ENCODE measurements at places on chromosomes 2 and 18.
A peak's percentile ranks its signal among the peaks of the same experiment; 100 is the strongest.

GRCh38 chr2:15251753-15252152 is 309.4 kb downstream of the NBAS start:
- DNase-seq = no peak

DNA sequence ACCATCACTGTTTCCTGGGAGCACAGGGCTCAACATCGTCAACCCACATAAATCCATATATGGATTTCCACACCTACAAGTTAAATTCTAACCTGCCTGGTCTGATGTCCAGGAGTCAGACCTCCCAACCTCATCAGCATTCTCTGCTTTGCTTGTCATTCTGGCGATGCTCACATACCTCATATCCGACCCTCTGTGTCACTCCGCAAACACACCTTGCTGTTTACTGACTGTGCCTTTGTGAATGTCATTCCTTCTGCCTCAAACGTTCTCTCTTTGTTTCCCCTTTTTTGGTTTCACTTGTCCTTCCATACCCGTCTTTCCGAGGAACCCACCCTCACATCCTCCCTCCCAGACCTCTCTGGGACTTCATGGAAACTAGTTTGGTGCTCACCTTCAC is 187.1 kb downstream of the ACTR3 start:
- no peak for DNase-seq

DNA sequence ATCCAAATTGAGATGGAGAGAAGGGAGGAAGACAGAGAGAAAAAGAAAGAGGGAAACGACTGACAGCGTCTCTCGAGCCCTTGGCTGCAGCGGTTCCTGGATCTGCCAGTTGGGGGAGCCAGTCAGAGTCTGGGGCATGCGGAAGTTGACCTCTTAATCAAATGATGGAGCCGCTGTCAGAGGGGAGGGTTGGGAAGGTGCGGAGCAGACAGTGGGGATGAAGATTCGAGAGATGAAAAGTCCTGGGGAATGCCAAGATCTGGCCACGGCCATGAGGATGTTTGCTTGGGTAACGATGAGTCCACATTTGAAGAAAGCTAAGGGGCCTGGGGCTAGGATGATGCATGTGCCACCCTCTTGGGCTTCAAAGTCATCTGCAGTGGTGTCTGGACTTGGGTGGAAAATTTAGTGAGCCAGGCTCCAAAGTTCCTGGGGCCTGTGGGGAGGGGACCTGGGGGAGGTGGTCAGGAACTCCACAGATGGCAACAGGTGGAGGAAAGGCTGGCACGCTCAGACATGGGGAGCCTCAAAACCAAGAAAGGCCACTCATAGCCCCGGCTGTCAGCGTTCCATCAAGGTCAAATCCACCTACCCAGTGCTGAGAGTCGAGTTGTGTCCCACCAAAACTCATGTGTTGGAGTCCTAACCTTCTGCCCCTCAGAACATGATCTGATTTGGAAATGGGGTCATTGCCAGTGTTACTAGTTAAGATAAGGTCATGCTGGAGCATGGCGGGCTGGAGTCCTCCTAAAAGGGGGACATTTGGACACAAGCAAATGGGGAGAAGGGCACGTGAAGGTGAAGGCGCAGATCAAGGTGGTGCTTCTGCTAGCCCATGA is 200.1 kb downstream of the NDUFA10 start:
- DNase-seq = no peak

DNA sequence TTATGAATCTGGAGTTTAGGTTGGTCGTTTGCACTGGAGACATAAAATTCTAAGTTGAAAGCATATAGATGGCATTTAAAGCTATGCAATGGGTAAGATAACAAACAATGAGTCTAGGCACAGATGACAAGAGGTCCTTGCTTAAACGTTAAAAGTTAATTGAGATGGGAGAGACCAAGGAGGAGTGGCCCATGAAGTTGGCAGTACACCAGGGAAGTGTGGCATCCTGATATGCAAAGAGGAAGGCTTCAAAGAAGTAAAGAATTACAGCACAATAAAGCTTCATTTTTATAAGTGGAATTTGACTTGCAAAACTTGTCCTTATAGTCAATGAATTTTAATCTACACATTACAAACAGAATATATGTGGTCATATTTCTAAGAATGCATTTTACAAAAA is 23.2 kb downstream of the UPP2 start:
- no peak for DNase-seq

DNA sequence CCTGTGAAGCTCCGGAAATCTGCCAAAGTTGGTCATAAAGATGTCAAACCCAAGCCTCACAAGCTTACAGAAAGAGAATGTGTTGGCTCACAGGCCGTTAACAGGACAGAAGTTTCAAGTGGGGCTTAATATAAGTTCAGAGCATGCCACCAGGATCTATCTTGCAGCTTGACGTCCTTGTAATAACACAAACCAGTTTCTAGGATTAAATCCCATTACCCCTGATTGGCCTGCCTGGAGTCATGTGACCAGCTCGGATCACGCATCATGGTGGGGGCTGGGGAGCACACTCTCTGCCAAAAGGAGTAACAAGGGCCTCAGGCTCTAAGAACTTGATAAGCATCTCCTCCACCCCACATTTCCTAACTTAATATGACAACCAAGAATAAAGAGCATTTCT is 38.9 kb upstream of the SCG2 start:
- DNase-seq = no peak

DNA sequence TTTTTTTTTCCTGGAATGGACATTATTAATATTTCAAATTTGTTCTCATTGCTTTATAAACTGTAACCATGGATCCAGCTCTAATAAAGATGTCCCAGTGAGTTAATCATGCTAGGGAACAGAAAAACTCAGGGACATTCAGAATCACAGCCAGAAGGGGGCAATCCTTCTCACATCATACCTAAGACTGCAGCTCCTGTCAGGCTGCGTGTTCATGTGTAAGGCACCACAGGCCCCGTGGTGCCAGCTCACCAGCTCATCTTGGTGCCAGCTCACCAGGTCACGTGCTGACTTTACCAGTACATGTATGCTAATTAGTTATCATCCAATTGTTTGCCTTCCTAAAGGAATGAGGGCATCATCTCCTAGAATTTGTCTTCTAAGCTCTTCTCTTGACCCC is 84.7 kb upstream of the NEDD4L start:
- DNase-seq = peak; percentile 32

DNA sequence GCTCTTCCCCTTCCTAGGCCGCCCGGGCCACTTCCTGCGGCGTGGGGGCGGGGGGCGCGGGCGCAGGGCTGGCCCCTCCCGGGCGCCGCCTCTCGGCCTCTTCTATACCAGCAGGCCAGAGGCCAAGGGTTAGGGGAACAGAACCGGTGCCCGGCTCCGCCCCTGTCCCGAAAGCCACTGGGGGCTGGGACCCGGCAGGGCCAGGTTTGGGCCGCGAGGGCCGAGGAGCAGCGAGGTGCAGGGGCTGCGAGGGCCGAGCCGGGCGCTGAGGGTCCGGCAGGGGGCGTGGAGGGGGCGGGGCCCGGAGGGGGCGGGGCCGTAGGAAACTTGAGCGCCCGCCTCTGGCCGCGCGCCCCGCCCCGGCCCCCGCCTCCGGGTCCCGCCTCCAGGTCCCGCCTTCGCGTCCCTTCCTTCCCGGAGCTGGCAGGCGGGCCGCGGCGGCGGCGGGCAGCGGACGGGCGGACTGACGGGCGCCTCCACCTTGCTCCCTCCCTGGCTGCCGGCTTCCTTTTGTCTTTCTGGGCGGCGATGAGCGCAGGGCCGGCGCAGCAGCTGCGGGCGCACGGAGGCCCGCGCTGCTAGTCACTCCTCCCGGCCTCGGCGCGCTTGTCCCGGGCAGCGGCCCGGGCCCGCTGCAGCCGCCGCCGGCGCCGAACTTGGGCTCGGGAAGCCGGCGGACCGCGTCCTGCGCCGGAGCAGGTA is at the start of gene HPCAL1:
HPCAL1 (plus strand) TSS at position 426 of the 702 bp plus-strand sequence. CDS start 116,854 bp downstream, outside the sequence.
- DNase-seq = peak; percentile 91

GRCh38 chr2:219830353-219830738 is 202.9 kb downstream of the SLC4A3 start:
- DNase-seq = no peak

DNA sequence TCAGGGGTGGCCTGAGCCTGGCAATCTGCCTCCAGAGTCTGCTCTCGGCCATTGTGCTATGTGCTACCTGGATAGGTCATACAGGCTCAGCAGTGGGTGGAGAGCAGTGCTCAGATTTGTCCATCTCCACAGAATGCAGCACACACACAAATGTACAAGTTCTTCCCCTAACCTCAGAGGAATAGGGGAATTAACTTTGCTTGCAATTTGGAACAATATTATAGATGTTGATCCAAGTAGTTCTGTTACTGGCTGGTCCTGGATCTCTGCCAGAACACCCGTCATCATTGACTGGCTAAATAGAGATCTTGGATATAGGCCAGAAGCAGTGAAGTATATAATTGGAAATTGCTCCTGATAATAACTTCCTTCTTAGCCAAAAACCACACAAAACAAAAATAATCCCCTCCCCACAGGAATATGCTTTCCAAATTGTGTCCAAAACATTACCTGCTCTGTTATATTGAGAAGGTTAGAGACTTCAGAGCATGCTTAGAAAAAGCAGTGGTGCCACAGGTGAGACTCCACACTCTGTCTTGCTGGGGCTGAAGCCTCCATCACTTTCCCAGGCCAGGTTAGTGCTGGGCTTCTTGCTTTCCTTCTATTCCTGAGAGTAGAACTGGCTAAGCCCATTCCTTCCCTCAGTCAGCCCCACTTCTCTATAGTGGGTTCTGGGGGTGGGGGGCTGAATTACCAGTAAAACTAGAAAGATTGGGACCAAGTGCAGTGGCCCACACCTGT is 38.8 kb downstream of the NCAPH start:
- no peak for DNase-seq

DNA sequence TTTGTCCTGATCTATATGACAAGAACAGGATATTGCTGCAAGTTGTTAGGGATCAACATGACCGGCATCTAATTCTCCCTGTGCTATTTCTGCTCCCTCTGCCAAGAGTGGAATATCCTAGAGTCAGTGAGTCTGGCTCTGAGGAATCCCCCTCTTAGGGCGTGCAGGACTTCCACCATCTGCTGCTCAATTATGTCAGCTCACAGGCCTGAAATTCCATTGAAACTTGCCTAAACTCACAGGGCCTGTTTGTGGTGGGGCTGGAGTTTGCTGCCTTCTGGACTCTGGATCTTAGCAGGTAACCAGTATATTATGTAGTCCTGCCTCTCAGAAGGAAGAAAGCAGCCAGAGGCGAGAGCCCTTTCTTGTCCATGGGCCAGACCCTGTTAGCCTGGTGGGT is 323.0 kb downstream of the TSN start:
- DNase-seq = no peak

DNA sequence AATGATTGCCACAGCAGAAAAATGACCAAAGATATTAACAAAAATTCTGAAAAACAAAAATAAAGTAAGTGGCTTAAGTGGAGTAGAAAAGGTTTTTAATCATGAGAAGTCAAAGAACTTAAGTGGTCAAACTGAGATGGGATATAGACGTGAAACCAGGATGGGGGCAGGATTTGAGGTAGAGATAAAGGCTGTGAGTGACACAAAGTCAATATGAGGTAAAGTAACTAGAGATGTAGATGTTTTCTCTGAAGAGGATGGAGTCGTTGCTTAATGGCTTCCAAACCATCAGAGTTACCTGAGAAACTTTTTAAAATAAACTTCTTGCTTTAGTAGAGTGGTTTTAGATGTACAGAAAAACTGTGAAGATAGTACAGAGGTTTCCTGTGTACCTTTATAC is 21.2 kb downstream of the ANKRD12 start:
- DNase-seq = no peak

DNA sequence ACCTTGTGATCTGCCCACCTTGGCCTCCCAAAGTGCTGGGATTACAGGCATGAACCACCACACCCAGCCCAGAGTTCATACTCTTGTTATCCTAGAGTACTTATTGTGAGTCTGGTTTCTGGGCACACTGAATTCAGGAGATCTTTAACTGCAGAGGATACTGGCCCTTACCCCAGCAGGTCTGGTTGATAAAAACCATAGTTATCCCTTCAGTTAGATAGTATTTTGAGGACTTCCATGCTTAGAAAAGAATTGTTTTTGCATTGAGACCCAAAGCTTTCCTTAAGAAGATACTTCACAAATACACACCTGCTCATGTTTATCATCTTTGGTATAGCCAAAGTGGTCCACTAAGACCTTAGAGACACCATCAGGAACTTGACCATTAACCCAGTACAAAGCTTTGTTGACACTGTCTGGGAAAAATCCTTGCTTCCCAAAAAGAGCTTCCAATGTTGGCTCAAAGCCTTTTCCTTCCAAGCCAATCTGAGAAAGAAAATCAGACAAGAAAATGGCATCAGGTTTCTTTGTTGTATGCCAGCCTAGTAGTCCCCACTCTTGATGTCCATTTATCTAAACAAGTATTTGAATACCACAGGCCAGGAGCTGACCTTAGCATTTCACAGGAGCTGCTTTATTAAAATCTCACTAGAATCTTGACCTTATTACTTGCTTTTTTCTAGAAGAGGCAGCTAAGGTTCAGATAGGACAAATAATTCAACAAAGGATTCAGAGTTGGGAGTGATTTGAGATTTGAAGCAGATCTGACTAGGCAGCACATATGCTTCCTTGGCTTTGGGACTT is 17.2 kb downstream of the APOB start:
- no peak for DNase-seq

- DNase-seq = no peak
These were observed 166.9 kb downstream of the ANAPC1 start for GRCh38 chr2:111716905-111717775.

DNA sequence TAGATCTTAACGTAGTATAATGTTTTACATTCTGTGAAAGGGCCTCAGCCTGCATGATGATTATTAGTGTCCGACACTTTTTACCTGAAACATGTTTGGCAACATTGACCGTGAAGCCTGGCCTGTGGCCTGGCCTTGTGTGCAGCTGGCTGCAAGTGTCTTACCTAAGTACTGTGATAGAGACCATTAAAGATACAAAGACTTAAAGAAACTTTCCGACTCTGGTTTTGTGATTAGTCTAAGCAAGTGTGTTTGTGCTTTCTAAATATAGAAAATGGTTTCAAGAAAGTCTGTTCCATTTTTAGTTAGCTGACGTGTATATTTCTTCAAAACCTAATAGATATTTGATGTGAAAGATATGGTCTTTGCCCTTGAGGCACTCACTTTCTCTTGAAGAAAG is 601.8 kb downstream of the LRP1B start:
- no peak for DNase-seq

GRCh38 chr2:119760956-119761275 is 1.2 kb downstream of the PTPN4 start:
- DNase-seq = no peak

GRCh38 chr2:113134717-113135116 is 7.3 kb downstream of the IL1RN start:
- DNase-seq = no peak

DNA sequence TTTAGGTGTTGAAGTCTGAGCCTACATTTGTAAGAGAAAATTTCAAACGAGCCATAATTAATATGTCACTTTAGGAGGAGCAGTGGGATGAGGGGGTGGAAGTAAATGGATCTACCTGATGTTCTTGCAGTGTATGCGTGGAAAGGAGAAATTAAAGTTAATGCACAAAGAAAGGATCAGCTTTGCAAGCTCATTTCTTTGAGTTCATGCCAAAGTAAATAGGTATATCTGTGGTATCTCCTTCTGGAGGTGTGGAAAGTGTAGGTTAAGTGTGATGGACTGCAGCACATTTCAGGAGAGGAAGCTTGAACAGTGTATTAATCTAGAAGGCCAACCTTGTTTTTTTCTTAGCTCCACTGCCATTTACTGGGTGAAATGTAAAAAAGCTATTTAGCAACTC is 307.5 kb upstream of the ZEB2 start:
- DNase-seq = no peak
